ENCODE measurements at places on chromosomes 11 and 22. TPM values are rescaled to one million over a fixed set of nuclear protein-coding genes. Genes with fewer than 3 reads are reported as not detected.

The SPTBN2 gene
- total RNA-seq = 0.85 TPM

The B3GAT1 gene
- total RNA-seq = not detected

The RAB30 gene
- total RNA-seq = 8.9 TPM

The SCN2B gene
- not detected for total RNA-seq

The NLRP6 gene
- not detected for total RNA-seq

The NXPE4 gene
- not detected for total RNA-seq

The INPP5J gene
- total RNA-seq = 0.17 TPM

The TMEM9B gene
- total RNA-seq = 36.1 TPM

The SAA1 gene
- total RNA-seq = 15.5 TPM
